ENCODE measurements at places on chromosomes 2 and 18.
A peak's percentile ranks its signal among the peaks of the same experiment; 100 is the strongest.

DNA sequence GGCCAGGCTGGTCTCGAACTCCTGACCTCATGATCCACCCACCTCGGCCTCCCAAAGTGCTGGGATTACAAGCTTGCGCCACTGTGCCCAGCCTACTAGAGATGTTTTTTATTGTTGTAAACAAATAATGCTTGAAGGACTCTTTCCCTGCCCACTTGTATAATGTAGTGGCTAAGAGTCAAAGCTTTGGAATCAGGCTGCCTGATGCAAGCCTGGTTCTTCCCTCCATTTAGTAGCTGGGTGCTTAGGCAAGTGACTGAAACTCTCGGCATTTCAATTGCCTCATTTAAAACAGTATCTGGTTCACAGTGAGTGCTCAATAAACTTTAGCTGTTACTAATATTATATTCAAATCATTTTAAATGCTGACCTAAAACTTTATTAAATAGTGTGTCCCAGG, 264.0 kb upstream of the FBXO11 start:
- no peak for DNase-seq

GRCh38 chr18:78309924-78310323, 669.7 kb upstream of the SALL3 start:
- DNase-seq: no peak

DNA sequence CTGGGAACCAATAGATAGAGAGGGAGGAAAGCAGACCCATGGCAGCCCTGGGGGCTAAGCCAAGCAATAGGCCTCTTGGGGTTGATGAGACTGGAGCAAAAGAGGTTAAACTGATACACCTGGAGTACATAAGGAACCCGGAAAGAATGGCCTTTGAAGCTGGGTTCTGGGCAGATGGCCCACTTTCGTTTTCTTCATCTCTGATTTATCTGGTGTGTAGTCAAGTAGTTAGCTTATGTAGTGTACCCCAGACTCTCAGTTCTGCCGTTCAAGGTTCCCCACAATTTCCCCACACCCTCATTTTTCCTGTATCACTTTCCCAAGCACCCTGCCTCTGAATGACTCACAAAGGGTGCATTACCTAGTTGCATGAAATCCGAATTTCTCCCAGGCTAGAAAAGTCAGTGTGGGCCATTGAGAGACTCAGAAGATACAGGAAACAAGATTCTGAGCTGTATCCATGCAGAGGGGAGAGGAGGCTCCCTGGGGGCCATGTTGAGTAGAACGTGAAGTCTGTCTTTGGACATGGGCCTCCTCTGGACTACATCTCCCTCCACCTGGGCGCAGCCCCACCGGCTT, 235.0 kb downstream of the LOXHD1 start:
- DNase-seq: no peak

DNA sequence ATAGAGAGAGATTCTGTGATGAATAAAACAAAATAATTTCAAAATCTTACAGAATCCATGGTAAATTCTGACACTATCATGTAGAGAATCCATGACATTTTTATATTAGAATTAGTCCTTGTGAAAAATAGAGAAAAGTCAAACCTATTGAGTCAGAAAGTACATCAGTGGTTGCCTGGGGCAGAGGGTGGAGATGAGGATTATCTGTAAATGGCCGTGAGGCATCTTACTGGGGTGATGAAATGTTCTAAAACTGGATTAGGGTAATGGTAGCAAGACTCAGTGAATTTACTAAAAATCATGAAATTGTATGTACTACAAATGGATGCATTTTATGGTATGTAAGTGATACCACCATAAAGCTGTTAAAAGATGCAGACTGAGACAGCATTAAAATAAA, 323.1 kb downstream of the SLC8A1 start:
- DNase-seq: no peak

DNA sequence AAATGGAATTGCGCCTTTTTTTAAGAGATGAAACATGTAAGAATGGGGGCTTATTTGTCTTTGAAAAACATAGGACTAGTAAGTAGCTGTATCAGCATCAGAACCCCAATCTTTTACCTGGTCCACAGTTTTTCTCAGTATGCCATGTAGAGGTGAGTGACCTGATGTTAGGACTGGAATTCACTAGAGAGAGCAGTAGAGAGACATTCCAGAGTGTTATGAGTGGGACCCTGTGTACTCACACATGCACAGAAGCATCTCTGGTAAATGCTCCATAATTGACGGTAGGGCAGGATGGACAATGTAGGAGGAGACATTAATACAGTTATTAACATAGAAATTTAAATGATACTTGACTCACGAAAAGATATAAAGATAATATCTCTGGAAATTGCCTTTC, 1.4 kb upstream of the GALNT13 start:
- DNase-seq: no peak

GRCh38 chr2:135202751-135203150, 150.7 kb downstream of the RAB3GAP1 start:
- DNase-seq: no peak

DNA sequence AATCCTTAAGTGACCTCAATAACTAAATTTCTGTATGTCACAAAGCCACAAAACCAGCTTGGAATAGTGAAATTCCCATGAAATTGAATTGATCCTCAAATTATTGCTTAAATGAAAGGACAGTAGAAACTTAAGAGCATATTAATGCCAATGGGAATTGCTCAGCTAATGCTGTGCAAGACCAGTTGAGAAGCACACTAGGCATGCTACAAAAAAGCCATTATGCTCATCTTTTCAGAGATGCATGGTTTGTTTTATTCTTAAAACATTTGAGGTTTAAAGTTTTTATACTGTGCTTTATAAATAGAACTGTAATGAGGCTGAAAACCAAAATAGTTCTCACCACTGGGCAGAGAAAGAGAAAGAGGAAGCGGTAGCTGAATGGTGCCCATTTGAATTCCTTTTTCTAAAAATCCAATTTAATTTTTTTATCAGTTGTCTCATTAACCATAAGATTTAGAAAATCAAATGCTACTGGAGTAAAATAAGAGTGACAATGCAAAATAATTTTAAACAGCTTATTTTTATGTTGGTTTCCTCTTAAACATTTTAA, 98.6 kb downstream of the LNPK start:
- no peak for DNase-seq

- no peak for DNase-seq
Observed at GRCh38 chr2:236602678-236603077, 33.1 kb downstream of the ACKR3 start.

GRCh38 chr2:151729837-151730236, 4.4 kb downstream of the NEB start:
- no peak for DNase-seq

DNA sequence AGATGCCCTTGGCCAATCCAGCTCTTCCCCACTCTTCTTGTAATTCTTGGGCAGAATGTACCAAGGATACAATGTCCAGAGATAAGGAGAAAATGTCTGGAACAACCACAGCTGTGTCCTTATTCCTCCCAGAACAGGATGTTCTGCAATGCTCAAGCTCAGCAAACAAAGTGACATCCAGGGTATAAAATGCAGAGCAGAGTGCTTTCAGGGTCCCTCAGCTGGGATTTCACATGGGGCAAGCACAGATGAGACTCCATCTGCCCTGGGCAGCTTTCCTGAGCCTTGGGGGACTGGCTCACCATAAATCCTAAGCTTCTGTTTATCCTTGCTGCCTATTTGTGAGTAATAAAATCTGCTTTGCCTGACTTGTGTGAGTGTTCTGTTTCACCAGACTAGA, 127.4 kb downstream of the VAPA start:
- DNase-seq: no peak

- DNase-seq: no peak
Observed at GRCh38 chr2:184597571-184597991, 748 bp upstream of the ZNF804A start.

DNA sequence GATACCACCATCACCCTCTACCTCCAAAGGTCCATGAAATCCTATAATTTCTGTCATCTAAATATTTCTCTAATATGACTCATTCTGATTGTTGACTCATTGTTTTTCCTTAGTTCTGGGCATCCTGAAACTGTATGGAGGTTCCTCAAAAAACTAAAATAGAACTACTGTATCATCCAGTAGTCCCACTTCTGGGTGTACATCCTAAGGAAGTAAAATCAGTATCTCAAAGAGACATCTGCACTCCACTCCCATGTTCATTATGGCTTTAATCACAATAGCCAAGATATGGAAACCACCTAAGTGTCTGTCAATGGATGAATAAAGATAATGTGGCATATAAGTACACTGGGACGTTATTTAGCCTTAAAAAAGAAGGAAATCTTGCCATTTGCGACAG, 125.8 kb upstream of the MYO3B start:
- DNase-seq: no peak

GRCh38 chr2:97775074-97775473, 61.7 kb downstream of the ZAP70 start:
- no peak for DNase-seq

DNA sequence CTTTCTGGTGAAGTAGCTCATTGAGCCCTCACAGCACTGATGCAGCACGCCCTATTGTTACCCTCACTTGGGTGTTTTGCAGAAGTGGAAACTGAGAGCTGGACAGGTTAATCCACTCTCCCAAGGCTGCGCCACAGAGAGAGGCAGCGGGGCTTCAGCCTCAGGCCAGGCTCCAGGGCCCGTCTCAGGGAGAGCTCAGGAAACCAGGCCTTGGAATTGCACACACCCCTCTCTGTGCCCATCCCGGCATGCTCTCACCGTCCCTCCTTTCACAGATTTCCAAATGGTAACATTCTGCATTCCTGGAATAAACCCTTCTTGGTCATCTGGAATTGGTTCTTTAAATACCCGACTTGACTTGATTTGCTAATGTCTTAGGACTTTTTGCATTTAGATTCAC, 51.5 kb downstream of the TWIST2 start:
- no peak for DNase-seq

DNA sequence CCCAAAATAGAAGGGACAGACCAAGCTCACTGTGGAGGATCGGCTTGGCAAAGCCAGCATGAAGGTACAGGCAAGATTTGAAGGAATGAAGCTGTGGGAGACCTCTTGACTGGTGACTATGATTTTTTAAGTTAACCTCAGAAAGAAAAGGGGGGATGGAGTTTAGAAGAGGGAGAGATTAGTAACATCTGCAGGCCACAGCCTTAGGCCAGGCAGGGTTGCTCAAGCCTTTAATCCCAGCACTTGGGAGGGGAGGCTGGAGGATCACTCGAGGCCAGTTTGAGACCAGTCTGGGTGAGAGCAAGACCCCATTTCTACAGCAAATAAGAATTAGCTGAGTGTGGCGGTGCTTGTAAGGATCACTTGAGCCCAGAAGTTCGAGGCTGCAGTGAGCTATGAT, 46.6 kb downstream of the ZNF532 start:
- no peak for DNase-seq

DNA sequence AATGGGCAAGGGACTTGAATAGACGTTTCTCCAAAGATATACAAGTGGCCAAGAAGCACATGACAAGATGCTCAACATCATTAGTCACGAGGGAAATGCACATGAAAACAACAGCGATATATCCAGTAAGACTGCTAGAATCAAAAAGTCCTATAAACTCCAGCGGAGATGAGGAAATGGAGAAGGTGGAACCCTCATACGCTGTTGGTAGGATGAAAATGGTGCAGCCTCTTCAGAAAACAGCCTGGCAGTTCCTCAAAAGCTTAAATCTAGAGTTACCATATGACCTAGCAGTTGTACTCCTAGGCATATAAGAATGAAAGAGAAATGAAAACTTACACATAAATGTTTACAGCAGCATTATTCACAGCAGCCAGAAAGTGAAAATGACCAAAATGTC, 48.1 kb downstream of the HPCAL1 start:
- no peak for DNase-seq

DNA sequence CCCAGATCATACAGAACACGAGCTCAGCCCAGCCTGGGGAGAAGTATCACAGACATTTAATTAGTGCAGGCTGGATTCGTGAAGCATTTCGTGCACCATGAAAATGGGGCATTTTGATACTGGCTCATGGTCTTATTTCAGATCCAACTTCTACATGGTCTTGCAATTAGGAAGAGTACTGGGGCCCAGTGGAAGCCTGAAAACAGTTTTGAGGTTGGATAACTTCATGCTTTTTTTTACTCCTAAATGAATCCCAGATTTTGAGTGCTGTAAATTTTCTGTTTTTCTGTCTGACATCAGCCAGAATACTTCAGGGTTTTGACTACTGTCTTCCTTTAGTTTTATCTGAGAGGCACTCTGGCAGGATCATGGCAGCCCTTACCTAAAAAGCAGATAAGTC, 160.1 kb downstream of the GFPT1 start:
- no peak for DNase-seq

GRCh38 chr2:235077046-235077445, 125.2 kb downstream of the SH3BP4 start:
- DNase-seq: no peak

- no peak for DNase-seq
Observed at GRCh38 chr2:153394686-153395085, 83.9 kb downstream of the RPRM start.

- DNase-seq: no peak
Observed at GRCh38 chr2:156703642-156704041, 267.5 kb downstream of the GPD2 start.

GRCh38 chr2:219028141-219028540, 13.2 kb downstream of the CFAP65 start:
- no peak for DNase-seq

GRCh38 chr2:202033317-202034248, at the start of gene FZD7:
TSS of gene FZD7 (plus strand) at chr2:202033855. CDS start at chr2:202034648, 793 bp downstream.
- peak; percentile 67 for DNase-seq

DNA sequence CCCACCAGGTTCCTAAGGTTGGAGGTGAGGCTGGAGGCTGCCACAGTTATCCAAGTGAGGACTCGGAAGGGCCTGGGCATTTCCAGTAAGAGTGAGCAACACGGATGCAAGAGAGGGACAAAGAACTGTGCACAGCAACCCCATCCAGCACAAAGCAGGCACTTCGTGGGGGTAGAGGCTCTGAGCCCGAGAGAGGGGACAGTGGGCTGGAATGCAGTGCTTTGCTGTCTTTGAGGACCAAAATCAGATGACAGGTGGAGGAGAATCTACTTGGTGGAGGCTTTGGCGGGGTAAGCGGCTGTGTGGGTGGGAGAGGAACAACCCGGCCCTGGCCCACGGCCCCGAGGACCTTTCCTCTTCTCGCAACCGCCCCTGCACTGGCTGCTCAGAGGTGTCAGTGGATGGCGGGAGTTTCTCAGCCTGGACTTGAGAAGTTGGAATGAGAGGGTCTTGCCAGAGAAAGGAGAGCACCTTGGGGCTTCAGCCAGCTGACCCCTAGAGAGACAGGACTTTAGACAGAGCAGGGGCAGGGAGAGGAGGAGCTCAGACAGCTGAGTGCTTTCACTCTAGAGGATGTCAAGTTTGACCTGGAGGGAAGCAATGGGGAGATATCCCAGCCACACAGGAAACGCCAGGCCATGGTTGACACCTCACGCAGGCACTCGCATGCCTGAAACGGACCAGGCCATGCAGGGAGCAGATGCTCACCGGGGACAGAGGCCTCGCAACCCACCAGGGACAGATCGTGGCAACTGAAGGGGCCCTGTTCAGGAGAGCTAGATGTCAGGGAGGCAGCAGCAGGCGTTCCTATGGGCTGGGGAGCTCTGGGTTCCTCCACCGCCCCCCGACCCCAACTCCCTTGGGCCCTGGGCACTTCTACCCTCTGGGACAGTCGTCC, 11.6 kb downstream of the RAMP1 start:
- no peak for DNase-seq

GRCh38 chr2:57696016-57696415, 350.6 kb upstream of the VRK2 start:
- DNase-seq: no peak

- DNase-seq: no peak
Observed at GRCh38 chr2:173831312-173832229, 133.6 kb downstream of the SP3 start.

GRCh38 chr18:4704781-4705180, 249.7 kb upstream of the DLGAP1 start:
- no peak for DNase-seq

All from activated CD4-positive, CD25-positive, alpha-beta regulatory T cell treated with anti-CD3 and anti-CD28 coated beads, Interleukin-2, amount 50 U/mL, for 16 hours (primary cell).